ENCODE measurements at places on chromosomes 5 and 9.

DNA sequence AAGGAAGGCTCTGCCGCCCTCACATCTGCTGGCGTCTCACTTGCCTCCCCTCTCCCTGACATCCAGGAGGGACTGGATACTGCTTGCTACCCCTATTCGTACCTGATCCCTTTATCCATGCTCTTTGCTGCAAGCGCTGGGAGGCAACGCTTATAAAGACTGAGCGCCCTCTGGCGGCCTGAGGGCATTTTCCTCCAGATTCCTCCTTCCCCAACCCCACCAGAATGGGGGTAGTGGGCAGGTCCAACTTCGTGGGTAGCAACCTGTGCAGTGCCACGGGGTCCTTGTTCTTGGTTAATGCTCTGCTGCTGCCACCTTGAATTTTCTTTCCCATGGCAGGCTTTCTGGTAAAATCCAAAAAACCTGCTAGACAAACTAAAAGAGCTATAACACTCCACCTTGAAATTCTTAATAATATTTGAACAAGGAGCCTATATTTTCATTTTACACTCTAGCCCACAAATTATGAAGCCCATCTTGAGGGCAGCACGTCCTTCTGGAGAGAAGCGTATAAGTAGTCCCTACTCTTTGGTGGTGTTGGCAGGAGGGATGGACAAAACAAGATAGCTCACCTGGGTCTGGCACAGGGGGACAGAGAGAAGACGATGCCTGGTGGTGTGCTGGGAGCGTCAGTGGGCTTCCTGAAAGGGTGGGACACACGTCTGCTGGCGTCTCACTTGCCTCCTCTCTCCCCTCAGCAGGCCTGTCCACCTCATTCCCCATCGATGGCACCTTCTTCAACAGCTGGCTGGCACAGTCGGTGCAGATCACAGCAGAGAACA lies 52.5 kb downstream of the JADE2 start:
- peak; percentile 79 for DNase-seq

DNA sequence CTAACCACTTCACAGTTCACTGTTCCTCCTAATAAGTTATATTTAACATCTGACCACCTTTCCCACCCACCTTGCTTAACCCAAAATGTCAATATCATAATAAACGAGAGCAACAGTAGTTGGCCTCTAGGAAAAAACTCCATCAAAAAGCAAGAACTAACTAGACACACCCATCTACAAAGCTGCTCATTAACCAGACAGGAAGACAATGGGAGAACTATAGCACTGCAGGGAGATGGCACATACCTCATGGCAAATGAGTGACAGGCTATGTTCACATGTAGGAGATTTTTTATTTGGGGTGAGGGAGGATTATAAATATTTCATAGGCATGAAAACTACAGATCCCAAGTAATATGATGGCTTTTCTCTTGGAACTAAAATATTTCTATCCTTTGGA lies 23.6 kb upstream of the CDK5RAP2 start:
- no peak for DNase-seq

DNA sequence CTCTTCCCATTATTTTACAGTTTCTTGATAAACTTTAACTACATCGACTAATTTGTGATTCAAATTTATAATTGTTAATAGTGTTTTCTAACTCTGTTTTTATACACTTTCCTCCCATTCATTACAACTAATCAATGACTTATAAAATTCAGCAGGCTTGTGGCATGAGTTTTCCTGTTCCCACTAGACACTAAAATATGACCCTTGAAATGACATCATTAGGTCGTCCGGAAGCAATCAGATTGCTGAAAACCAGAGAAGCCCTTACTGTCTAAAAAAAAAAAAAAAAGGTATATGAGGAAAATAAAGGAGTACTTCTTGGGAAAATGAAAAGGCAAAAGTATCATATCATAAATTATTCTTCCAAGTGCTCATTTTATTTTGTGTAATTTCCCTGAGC lies 553.7 kb downstream of the ZNF608 start:
- DNase-seq: no peak

- DNase-seq: no peak
These were observed 27.0 kb downstream of the OSMR start for GRCh38 chr5:38872826-38873225.

- no peak for DNase-seq
These were observed 50.0 kb downstream of the SERINC5 start for GRCh38 chr5:80205846-80206245.

- peak; percentile 68 for DNase-seq
These were observed 547 bp downstream of the NIPBL start for GRCh38 chr5:36876965-36877666.

- DNase-seq: peak; percentile 33
These were observed 231.7 kb upstream of the CDH12 start for GRCh38 chr5:23084815-23085214.

DNA sequence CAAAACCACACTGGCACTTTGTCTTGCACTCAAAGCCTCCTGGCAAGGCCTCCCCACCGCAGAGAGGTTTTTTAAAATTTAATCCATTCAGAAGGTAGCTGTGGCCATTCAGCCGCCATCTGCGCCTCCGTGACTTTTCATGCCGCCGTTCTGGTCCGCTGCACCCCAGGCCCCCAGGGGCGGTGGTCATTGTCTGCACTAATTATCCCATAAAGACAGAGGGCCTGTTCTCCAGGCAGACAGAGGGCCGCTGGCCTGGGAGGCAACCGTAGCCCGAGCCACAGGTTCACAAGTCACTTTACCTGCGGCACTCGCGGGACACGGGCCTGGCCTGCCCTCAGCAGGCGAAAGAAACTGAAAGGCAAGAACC lies 49.4 kb downstream of the EXD3 start:
- DNase-seq: no peak

- no peak for DNase-seq
These were observed 47.8 kb downstream of the PTPN3 start for GRCh38 chr9:109450346-109450745.

DNA sequence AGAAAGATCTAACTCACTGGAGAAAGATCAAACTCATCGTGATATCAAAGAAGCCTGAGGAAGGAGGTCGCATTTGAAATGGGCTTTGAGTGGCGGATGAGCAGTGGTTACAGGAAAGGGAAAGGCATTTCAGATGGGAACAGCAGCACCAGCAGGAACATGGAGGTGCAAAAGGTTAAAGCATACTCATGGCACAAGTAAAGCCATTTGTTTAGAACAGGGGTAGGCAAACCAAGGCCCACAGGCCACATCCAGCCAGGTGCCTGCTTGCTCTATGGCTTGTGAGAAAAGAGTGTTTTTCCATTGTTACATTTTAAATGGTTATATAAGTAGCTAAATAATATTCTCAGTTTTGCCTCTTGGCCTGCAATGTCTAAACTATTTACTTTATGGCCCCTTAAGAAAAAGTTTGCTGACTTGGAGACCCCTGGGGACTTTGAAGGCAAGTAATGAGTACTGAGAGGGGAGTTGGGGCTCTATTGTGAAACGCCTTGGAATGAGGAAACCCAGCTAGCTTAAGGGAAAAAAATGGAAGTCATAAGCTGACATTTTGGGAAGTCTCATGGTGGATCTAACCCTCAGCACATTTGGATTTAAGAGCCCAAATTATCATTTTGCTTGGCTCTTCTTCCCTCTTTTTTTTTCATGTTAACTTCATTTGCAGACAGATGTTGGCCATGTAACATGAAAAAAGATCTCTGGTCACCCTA lies 211.1 kb downstream of the NR3C1 start:
- no peak for DNase-seq

DNA sequence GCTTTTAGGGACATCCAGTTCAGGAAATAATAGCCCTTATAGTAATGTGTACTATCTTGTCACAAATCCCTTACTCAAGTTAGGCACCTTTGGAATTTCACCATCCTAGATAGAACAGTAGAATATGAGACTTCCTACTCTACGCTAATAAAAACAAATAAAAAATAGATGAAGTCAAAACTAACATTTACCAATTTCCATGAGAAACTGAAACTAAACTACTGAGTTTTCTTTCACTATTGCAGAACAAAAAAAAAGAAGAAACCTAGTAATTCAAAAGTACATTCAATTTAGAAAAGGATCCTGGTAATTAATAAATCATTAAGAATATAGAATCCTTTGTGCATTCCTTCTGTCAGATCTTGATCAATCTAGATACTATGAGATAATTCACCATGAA lies 14.0 kb downstream of the STARD4 start:
- no peak for DNase-seq

GRCh38 chr5:14738050-14738449 lies 73.5 kb downstream of the OTULIN start:
- no peak for DNase-seq

DNA sequence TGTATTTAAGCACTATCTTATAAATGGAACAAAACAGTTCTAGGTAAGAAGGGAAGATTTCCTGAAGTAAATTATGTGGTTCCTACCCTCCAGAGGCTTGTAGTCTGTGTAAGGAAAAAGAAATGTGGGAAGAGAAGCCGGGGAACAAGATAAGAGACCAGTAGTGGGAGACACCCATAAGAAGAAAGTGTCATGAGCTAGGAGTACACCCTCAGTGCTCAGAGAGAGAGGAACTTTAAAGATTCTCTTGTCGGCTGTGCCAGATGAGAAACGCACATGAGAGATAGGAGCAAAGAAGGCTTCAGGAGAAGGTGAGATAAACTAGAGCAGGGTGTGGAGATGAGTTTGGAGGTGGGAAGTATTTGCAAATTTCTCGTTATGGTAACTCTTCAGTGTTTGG lies 18.1 kb downstream of the SLC36A1 start:
- no peak for DNase-seq
